CD8-positive, alpha-beta memory T cell (primary cell): ENCODE measurements at places on chromosomes 4 and X. TPM values are rescaled to one million over a fixed set of nuclear protein-coding genes. Genes with fewer than 3 reads are reported as not detected.
A peak's percentile ranks its signal among the peaks of the same experiment; 100 is the strongest.

Gene FGB
- not detected for total RNA-seq

- H3K27ac ChIP-seq: no peak overlapping the region
- no peaks in the 10 kb centered on the region for H3K27me3 ChIP-seq
- no peak for DNase-seq
- H3K36me3 ChIP-seq: no peaks in the 10 kb centered on the region
- H3K4me1 ChIP-seq: no peaks in the 10 kb centered on the region
Observed at GRCh38 chr4:183639291-183639690, 19.7 kb downstream of the RWDD4 start.

DNA sequence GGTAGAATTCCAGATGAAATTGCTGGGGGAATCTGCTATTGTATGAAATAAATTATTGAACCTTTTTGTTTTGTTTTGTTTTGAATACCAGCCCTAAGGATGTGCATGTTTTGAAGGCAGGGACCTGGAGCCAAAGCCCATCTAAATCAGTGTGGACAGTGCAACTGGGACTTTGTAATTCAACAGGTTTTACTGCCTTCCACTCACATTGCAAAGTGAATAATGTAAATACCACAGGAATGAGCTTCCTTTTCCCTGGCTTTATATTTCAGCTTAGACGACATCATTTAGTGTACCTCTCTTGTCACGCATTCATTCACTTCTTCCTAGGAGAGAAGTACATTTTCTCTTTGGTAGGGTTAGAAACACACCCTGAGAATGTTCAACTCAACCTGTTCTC lies 795.0 kb downstream of the CENPC start:
- no peaks in the 10 kb centered on the region for H3K36me3 ChIP-seq
- H3K4me1 ChIP-seq: no peaks in the 10 kb centered on the region
- H3K4me3 ChIP-seq: no peak overlapping the region
- H3K27me3 ChIP-seq: no peaks in the 10 kb centered on the region
- H3K27ac ChIP-seq: no peak overlapping the region

- DNase-seq: no peak
- no peaks in the 10 kb centered on the region for H3K36me3 ChIP-seq
- H3K27ac ChIP-seq: no peak overlapping the region
- H3K4me3 ChIP-seq: no peak overlapping the region
- H3K4me1 ChIP-seq: no peaks in the 10 kb centered on the region
Observed at GRCh38 chrX:36867143-36867542, 141.0 kb upstream of the FAM47C start.

- H3K27me3 ChIP-seq: peaks cover 11% of the 10 kb centered on the region
- no peaks in the 10 kb centered on the region for H3K4me1 ChIP-seq
- no peak overlapping the region for H3K4me3 ChIP-seq
- H3K36me3 ChIP-seq: no peaks in the 10 kb centered on the region
- no peak overlapping the region for H3K27ac ChIP-seq
Observed at GRCh38 chr4:165873298-165874071, 448 bp downstream of the TLL1 start.

DNA sequence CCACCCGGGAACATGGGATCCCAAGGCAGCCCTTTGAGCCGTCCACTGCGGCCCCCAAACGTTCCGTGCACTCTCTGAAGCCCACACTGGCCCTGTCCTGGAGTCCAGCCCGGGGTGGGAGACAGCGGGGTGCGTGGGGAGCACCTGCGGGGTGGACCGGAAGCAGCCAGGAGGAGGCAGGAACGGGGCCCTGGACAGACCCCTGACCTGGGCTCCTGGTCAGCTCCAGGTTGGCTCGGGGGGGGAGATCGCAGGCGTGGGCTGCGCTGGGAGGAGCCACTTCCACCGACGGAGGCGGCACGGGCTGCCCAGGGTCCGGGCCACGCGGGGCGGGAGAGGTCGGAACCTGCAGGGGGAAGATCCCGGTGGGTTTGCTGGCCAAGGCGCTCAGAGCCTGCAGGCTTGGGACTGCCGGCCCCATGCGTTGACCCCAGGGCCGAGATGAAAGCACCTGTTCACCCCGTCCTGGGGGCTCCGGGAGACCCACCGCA lies 5.7 kb upstream of the PLCXD1 start:
- H3K36me3 ChIP-seq: no peaks in the 10 kb centered on the region
- H3K27ac ChIP-seq: peak overlapping the region; percentile 65
- no peaks in the 10 kb centered on the region for H3K27me3 ChIP-seq
- H3K4me3 ChIP-seq: peak overlapping the region; percentile 66
- H3K4me1 ChIP-seq: peaks cover 5% of the 10 kb centered on the region

Gene UBA6
- total RNA-seq: 71.6 TPM

GRCh38 chr4:29002151-29002550 lies 1718.0 kb upstream of the PCDH7 start:
- no peaks in the 10 kb centered on the region for H3K27me3 ChIP-seq
- no peaks in the 10 kb centered on the region for H3K4me1 ChIP-seq
- H3K36me3 ChIP-seq: no peaks in the 10 kb centered on the region
- no peak overlapping the region for H3K4me3 ChIP-seq
- H3K27ac ChIP-seq: no peak overlapping the region
- DNase-seq: no peak

DNA sequence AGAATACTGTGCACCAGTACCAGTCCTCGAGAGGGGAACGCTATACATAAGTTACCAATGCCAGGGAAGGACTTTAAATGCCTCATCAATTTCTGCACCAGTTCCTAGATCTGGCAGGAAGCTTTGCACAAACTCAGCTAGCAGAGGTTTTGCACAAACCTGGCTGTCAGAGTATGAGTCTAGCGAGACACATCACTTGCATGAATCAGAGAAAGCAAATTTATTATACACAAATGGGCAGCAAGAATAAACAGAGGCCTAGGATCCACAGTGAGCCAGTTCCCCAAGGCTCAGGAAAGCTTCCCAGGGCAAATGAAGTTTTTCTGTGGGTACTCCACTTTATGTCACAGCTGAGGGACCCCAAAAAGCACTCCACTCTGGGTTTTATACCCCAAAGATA lies 523.5 kb downstream of the CFAP47 start:
- H3K4me1 ChIP-seq: no peaks in the 10 kb centered on the region
- no peaks in the 10 kb centered on the region for H3K36me3 ChIP-seq
- H3K4me3 ChIP-seq: no peak overlapping the region
- no peak for DNase-seq
- no peaks in the 10 kb centered on the region for H3K27me3 ChIP-seq
- no peak overlapping the region for H3K27ac ChIP-seq

Gene F9
- not detected for total RNA-seq

Gene UGT2B10
- total RNA-seq: not detected

- no peak overlapping the region for H3K4me3 ChIP-seq
- H3K27ac ChIP-seq: no peak overlapping the region
- DNase-seq: no peak
- no peaks in the 10 kb centered on the region for H3K4me1 ChIP-seq
Observed at GRCh38 chr4:40572692-40573310, 56.9 kb downstream of the RBM47 start.

Gene SH2D1A
- total RNA-seq: 94.6 TPM

Gene SOX3
- not detected for total RNA-seq

DNA sequence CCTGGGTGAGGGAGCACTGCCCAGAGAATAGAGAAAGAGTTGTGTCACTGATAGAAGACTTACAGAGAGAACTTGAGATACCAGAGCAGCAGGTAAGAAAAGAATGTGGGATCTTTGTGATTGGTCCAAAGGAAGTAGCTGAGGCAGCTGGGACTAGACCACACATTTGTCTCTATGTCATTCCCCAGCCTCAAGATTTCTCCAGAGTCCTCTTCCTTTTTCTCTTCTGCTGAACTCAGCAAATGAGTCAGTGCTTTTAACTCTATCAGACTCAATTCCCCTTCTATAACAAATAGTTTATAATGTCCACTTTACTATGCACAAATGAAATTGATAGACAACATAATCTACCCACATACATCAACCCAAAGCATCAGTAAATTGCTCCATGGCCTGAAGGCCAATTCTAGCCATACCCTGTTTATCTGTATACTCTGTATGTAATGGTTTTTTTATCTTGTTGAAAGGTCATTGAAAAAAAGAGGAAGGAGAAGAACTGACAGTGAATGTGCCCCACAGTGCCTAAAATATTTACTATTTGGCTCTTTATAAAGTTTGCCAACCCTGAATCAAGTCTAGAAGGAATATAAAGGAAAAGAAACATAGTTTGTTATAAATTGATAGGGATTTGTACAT lies 38.2 kb downstream of the ETDC start:
- no peak for DNase-seq
- H3K4me3 ChIP-seq: no peak overlapping the region
- no peaks in the 10 kb centered on the region for H3K4me1 ChIP-seq
- H3K27me3 ChIP-seq: no peaks in the 10 kb centered on the region
- H3K27ac ChIP-seq: no peak overlapping the region

Gene DGKK
- not detected for total RNA-seq

Gene PDGFRA
- not detected for total RNA-seq

- no peaks in the 10 kb centered on the region for H3K27me3 ChIP-seq
- no peak overlapping the region for H3K27ac ChIP-seq
- no peaks in the 10 kb centered on the region for H3K4me1 ChIP-seq
- H3K36me3 ChIP-seq: no peaks in the 10 kb centered on the region
Observed at GRCh38 chrX:105018865-105019264, 201.6 kb downstream of the TEX13A start.

GRCh38 chr4:82481506-82481840 lies 51.1 kb downstream of the ENOPH1 start:
- H3K4me3 ChIP-seq: no peak overlapping the region
- DNase-seq: no peak
- H3K27ac ChIP-seq: no peak overlapping the region
- no peaks in the 10 kb centered on the region for H3K27me3 ChIP-seq
- H3K4me1 ChIP-seq: no peaks in the 10 kb centered on the region

DNA sequence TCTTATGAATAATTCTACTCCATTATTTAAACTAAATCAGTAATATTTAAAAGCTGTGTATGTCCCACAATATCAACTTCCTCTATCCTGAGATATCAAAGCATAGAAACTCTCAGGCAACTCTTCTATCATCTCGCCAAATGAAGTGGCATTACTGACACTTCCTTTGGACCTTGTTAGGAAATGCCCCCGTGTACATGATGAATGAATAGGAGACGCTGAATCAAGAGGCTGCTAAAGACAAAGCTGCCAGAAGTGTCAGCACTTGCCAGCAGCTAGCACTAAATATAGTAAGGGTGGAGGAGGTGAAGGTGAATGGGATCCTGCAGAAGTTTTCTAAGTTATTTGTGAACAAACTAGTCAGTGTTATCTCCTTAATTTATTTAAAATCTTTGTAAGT lies 99.5 kb upstream of the BLTP1 start:
- no peak overlapping the region for H3K27ac ChIP-seq
- H3K36me3 ChIP-seq: no peaks in the 10 kb centered on the region
- no peaks in the 10 kb centered on the region for H3K4me1 ChIP-seq
- no peaks in the 10 kb centered on the region for H3K27me3 ChIP-seq
- H3K4me3 ChIP-seq: no peak overlapping the region
- no peak for DNase-seq

Gene PTCHD1
- not detected for total RNA-seq

DNA sequence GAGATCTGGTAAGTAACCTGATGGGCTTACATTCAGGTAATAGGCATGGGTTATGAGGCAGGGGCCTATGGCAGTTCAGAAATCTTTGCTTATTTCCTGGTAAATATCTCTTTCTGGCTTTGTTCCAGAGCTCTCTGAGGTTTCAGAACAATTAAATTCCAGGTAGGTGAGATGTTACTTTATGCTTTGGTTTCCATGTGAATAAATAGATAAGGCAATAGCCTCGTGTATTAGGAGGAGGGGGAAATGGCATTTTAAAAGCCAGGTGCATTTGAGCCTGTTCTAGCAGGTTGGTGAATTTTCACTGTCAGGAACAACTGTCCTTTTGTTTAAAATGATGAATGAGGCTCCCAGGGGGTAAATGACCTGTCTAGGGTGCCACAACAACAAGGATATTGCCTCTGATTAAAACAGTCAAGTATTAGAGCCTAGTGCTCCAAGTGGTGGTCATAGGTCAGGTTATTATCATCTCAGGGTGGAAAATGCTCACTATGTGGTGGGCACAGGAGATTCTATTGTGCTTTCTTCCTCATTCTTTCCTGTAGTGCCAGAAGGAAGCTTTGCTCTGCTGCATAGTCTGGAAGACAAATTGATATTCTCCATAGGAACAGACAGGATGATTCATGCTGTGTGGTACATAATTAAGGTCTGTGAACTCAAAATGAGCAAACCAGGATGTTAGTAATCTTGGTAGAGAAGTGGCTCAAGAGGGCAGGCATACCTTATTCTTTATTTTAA lies 296.2 kb downstream of the INPP4B start:
- H3K4me3 ChIP-seq: no peak overlapping the region
- H3K4me1 ChIP-seq: peaks cover 42% of the 10 kb centered on the region
- H3K27me3 ChIP-seq: no peaks in the 10 kb centered on the region

Gene STPG2
- not detected for total RNA-seq

- no peaks in the 10 kb centered on the region for H3K27me3 ChIP-seq
- H3K36me3 ChIP-seq: no peaks in the 10 kb centered on the region
- no peaks in the 10 kb centered on the region for H3K4me1 ChIP-seq
- H3K27ac ChIP-seq: no peak overlapping the region
- no peak for DNase-seq
- no peak overlapping the region for H3K4me3 ChIP-seq
Observed at GRCh38 chr4:108965472-108966076, 202.7 kb upstream of the ETNPPL start.

DNA sequence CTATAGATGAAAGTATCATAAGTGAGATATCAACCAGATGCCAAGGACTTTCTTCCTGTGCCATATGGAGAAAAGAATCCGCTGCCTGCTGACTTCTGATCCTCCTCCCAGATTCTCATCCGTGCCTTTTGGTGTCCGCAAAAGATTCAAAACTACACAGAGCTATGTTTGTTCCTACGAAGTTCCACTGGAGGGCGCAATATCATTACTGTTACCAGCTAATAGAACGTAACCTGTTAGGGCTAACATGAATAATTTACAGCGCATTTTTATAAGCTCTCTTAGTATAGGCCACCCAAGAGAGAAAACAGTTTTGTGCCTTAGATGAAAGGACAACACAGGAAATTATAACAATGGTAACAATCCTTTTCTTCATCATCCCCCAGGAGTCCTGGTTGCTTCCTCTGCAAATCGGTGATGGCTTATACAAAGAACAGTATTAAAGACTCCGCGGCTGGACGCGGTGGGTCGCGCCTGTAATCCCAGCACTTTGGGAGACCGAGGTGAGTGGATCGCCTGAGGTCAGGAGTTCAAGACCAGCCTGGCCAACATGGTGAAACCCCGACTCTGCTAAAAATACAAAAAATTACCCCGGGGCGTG lies 22.8 kb upstream of the CENPVL3 start:
- no peak overlapping the region for H3K4me3 ChIP-seq
- no peaks in the 10 kb centered on the region for H3K27me3 ChIP-seq
- no peaks in the 10 kb centered on the region for H3K4me1 ChIP-seq

GRCh38 chrX:41084044-41084892 lies 977 bp upstream of the USP9X start:
- peak overlapping the region; percentile 96 for H3K27ac ChIP-seq
- no peaks in the 10 kb centered on the region for H3K27me3 ChIP-seq
- peak; percentile 94 for DNase-seq
- H3K4me1 ChIP-seq: peaks cover 15% of the 10 kb centered on the region
- peak overlapping the region; percentile 83 for H3K4me3 ChIP-seq

Gene ARMCX2
- total RNA-seq: 5.2 TPM

GRCh38 chr4:89660444-89661172 lies 176.4 kb downstream of the SNCA start:
- no peaks in the 10 kb centered on the region for H3K36me3 ChIP-seq
- no peaks in the 10 kb centered on the region for H3K27me3 ChIP-seq
- H3K4me3 ChIP-seq: no peak overlapping the region
- no peaks in the 10 kb centered on the region for H3K4me1 ChIP-seq
- DNase-seq: no peak
- no peak overlapping the region for H3K27ac ChIP-seq
